ENCODE measurements at places on chromosomes 11 and 22.

GRCh38 chr11:86876716-86877234, 76.4 kb downstream of the PRSS23 start:
- no peak for DNase-seq

- no peak for DNase-seq
Observed at GRCh38 chr11:102776454-102776853, 4.0 kb downstream of the MMP10 start.

DNA sequence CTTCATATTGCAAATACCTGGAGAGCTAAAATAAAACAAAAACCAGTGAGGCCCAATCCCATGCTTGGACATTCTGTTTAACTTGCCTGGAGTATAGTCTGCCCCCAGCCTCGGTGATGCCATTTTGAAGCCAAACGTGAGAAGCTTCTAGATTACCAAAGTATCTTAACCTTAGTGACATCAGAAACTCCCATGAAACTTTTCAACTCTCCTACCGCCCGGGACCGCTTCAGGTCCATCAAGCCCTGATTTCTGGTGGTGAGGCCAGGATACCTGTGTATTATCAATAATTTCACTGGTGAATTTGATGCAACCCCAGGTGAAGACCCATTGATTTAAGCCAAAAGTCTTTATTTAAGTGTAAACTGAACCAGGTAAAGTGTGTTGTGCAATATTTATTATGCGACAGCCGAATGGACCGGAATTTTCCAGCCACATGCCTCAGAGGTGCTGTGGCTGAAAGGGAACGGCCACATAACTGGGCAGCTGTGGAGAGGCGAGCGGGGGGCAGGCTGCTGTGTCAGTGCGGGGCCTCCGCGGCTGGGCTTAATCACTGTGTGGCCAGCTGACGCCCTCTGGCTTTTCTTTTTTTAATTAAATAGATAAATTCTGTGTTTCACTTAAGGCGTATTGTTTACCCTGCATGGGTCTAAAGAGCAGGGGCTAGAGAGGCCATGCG, 385.5 kb upstream of the B3GAT1 start:
- no peak for DNase-seq

- DNase-seq, result no peak
Observed at GRCh38 chr11:19747634-19748033, 35.0 kb downstream of the NAV2 start.

DNA sequence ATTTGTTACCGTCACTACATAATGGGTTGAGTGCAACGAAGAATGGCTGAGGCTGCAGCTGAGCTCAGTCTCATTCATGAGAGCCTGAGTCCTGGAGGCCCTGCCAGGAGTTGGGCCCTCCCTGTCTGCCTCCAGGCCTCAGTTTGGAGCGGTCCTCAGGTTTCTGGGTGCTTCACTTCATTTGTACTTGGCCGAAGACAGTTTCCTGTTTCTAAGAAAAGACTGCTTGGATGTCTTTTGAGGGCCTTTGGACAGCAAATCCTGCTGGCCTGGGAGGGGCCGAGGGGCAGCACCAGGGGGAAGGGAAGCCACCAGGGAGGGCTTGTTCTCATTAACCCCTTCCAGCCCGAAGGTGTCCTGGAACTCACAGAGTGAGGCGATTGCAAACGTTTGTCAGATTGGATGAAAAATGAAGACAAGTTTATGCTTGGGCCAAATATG, 163.1 kb downstream of the ETS1 start:
- no peak for DNase-seq

DNA sequence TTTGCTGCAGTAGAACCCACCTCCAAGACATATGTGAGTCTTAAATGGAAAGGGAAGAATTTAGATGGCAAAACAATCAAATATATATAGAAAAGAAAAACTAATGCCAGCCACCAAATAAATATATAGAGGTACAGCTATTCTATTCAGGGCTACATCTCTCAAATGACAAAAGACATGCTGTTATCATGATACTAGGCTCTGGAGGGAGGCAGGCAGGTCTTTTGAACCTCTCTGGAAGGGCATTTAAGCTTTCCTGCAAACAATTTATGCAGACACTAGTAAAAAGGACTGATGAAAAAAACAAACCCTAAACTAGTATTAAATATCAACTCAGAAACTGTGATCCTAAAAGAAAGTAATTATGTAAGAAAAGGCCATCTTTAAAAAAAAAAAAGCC, 24.4 kb downstream of the UEVLD start:
- DNase-seq, result no peak
